Caudate nucleus (tissue), 63 donors: ENCODE measurements at places on chromosomes 3 and 15.

GRCh38 chr15:48657950-48658591 is 12.6 kb upstream of the FBN1 start:
- no peak for DNase-seq

- DNase-seq: no peak
Measured at GRCh38 chr3:45103334-45103733, 42.8 kb downstream of the CDCP1 start.

GRCh38 chr3:171369156-171369555 is 91.0 kb downstream of the TNIK start:
- DNase-seq: no peak

DNA sequence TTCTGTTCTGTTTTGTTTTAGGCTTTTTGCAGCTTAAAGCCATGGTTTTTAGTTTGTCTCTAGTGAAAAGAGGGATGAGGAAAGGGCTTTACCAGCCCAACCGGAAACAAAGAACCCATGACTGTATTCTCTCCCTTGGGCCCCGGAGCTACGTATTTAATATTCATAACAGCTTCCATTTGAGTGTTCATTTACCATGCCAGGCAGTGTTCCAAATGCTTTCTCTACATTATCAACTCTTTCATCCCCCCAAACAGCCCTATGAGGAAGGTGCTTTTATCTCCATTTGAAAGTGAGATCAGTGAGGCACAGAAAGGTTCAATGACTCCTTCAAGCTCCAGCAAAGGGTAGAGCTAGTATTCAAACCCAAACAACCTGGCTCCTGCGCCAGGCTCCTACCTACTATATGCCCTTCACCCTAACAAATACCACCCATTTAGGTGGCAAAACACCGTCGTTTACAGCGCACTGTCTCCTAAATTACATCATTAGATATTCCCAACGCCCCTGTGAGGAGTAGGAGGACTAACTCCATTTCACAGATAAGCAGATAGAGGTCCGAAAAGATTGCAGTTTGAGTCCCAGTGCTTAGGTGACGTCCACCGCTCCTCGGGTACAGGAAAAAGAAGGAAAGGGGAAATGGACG is 27.9 kb downstream of the GTPBP8 start:
- DNase-seq: no peak

GRCh38 chr3:74842141-74842540 is 227.7 kb upstream of the CNTN3 start:
- DNase-seq: no peak

DNA sequence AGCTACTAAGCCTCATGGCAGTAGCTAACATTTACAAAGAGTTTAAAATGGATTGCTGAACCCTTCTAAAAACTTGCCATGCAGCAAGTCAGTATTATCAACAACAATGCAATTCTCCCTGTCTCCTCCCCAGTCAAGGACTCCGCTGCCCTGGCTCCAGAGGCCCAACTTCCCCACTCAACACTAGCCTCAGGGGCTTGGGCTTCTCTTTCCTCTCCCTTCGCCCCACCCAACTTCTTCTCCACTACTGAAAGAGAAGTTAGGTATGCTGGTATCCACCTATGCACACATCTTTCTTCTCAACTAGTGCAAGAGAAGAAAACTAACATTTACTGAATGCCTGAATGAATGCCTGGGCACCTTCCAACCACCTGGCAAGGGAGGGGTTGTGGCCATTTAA is 30.7 kb downstream of the TLE3 start:
- DNase-seq: no peak

DNA sequence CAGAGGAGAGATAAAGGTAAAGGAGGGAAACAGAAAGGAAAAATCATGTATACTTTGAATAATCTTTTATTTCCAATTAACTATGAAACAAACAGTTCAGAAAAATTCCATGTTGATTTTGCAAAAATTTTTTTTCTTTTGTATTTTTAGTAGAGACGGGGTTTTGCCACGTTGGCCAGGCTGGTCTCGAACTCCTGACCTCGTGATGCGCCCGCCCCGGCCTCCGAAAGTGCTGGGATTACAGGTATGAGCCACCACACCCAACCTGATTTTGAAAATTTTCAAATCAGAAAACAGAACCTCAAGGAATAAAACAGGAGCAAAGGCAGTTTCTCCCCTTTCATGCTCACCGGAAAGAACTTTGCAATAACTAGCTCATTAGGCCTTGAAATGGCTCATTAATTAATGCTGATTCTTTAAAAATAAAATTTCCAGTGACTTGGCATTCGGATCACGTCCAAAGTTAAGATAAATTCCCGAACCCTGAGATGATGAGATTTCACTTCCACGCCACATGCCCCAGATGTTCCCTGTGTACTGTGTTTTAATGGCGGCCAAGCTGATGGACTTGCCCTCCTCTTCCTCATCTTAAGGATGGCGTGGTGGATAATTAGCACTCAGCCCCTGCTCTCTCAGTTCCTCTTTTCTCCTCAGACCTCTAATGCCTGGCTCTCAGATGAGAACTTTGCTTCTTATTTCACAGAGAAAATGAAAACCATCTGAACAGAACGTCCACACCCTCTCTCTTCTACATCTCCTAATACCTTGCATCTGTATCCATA is 10.8 kb downstream of the BCL2L10 start:
- DNase-seq: no peak

GRCh38 chr3:160213191-160213590 is 12.0 kb upstream of the C3orf80 start:
- no peak for DNase-seq

- no peak for DNase-seq
Measured at GRCh38 chr15:95559875-95560394, 770.6 kb upstream of the NR2F2 start.

DNA sequence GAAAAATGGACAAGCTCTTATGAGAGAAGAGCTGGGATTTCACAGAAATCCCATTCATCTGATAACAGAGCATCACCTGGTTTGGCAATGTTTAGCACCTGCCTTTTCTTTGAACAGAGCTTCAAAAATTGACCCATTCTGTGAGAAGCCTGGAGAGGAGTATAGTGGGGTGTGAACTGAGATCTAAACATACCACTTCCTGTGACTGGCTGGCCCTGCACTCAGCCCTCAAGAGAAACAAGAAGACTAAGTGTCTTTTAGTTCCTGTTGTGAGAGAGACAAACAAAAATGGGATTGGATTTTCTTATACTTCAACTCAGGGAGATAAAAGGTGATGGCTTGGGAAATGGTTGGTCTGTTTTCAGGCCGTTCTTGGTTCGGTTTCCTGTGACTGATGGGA is 1060.2 kb downstream of the ROBO1 start:
- DNase-seq: no peak

- no peak for DNase-seq
Measured at GRCh38 chr15:57494581-57494980, 97.1 kb upstream of the MYZAP start.

GRCh38 chr15:44102675-44103254 is 92.3 kb downstream of the FRMD5 start:
- DNase-seq: peak; percentile 72

DNA sequence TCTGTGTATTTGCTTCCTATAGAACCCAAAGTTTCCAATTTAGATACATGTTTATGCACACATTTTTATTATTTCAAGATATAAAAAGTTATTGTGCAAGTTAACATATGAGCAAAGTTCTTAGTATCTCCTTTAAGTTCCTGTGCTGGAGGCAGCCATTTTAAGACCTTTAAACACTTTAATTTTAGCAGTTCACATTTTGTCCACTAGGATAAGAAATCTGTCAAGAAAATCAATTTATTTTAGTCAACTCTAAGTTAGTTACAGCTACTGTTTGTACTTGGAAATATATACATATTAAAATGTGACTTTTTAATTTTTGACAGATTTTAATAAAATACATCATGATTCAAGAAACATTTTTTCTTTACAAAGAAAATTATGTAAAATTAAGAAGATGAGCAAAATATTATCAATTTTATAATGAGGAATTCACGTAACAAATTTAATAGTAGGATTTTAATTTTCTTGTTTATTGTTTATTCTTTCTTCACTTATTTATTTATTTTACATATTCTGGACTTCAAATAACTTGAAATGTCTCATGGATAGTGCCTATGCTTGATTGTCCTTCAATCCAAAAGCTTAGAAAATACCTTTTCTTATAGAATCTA is 402.6 kb upstream of the GBE1 start:
- no peak for DNase-seq

- DNase-seq: no peak
Measured at GRCh38 chr3:155743606-155744005, 1.3 kb downstream of the PLCH1 start.

GRCh38 chr15:77596821-77597803 is 35.6 kb downstream of the LINGO1 start:
- no peak for DNase-seq
